ENCODE measurements at places on chromosomes 7 and 10. TPM values are rescaled to one million over a fixed set of nuclear protein-coding genes. Genes with fewer than 3 reads are reported as not detected.

DNA sequence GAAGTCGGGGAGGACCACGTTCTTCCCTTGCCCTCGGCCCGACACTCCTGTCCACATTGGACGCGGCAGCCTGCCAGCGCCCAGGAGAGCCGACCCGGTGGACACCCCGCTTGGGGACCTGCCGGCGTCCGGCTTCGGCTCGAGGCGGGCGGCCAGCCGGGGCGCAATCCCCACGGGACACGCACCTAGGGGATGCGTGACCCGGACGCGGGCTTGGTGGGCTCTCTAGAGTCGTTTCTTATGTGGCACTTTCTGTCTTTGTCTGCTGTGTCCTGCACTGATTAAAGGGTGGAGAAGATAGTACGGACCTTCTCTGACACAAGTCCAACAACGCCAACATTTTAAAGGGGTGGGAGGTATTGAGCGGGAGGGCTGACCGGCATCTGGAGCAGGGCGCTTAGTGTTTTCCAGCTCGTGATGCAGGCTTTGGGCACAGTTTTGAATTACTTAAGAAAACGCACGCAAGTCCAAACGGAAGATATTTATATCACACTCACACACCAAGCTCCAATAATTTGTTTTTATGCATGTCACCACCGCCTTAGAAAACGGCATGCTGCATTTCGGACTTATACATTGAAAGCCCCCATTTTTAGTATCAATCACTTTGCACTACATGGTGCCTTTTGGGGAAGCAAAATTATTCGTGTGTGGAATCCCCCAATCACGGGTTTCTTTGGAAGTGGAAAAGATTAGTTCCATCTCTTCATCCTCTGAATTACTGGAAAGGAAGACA, 3.9 kb upstream of the SPAG6 start:
- no peaks in the 10 kb centered on the region for H3K36me3 ChIP-seq
- DNase-seq = peak; percentile 62
- H3K27me3 ChIP-seq = peaks cover 53% of the 10 kb centered on the region
- H3K27ac ChIP-seq = peak overlapping the region; percentile 40
- peaks cover 22% of the 10 kb centered on the region for H3K4me1 ChIP-seq

- H3K36me3 ChIP-seq = no peaks in the 10 kb centered on the region
- no peak overlapping the region for H3K4me3 ChIP-seq
- H3K27ac ChIP-seq = no peak overlapping the region
- no peaks in the 10 kb centered on the region for H3K4me1 ChIP-seq
- H3K27me3 ChIP-seq = no peaks in the 10 kb centered on the region
Observed at GRCh38 chr10:120086066-120086465, 193.5 kb downstream of the SEC23IP start.

GRCh38 chr10:62733654-62734293, 70.7 kb upstream of the ADO start:
- no peak overlapping the region for H3K4me3 ChIP-seq
- no peaks in the 10 kb centered on the region for H3K4me1 ChIP-seq
- no peak for DNase-seq
- H3K27ac ChIP-seq = no peak overlapping the region
- no peaks in the 10 kb centered on the region for H3K27me3 ChIP-seq
- H3K36me3 ChIP-seq = no peaks in the 10 kb centered on the region

Gene CFAP69
- total RNA-seq = 3.6 TPM

Gene HOGA1
- total RNA-seq = 0.89 TPM

Gene FKBP6
- total RNA-seq = not detected

Measured in muscle of leg (tissue), 16 donors.